Activated CD4-positive, alpha-beta T cell treated with anti-CD3 and anti-CD28 coated beads for 48 hours (primary cell): ENCODE measurements at places on chromosomes 13 and 19.

DNA sequence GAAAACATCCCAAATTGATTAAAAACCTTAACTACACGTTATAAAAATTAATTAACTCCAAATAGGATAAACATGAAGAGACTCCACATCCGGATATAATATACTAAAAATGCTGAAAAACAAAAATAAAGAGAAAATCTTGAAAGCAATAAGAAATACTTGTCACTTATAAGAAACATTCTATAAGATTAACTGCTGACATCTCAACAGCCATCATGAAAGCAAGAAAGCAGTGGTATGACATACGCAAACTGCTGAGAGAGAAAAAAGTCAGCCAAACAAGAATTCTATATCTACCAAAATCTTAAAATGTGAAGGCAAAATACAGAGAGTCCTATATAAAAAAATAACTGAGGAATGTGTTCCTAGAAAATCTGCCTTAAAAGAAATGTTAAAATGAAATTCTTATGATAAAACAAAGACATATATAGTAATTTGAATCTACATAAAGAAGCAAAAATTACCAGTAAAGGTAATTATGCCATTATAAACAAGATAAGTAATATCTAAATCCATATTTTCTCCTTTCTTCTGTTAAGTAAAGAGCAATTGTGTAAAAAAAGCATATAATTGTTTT, 1851.1 kb downstream of the PCDH9 start:
- DNase-seq = no peak

DNA sequence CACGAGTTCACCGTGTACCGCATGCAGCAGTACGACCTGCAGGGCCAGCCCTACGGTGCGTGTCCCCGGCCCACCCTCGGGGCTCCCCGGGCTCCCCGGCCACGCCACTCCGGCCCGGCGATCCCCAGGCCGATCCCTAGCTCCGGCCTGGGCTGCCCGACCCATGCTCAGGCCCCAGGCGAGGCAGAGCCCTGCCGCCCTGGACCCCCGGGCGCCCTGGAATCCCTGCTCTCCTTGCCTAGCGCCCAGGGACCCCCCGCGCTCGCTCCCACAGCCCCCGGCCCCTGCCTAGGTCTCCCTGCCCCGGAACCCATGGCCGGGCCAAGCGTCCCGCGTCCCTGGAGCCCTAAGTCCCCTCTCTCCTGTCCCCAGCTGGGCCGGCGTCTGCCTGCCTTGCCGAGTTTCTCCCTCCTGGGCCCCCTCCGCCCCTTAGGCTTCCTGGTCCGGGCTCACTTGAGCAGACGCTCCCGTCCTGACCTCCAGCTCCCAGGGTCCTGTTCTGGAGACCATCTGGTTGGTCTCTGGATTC, 494 bp downstream of the NCLN start:
- no peak for DNase-seq

GRCh38 chr13:110445183-110445582, 116.3 kb downstream of the RAB20 start:
- no peak for DNase-seq

GRCh38 chr13:69292789-69293425, 814.7 kb upstream of the ATXN8OS start:
- DNase-seq = no peak

GRCh38 chr13:44746690-44747089, 170.6 kb upstream of the TSC22D1 start:
- no peak for DNase-seq

GRCh38 chr13:46551410-46552302, 1.3 kb upstream of the LRCH1 start:
- DNase-seq = peak; percentile 78

- DNase-seq = no peak
Observed at GRCh38 chr13:33828431-33829129, 10.6 kb downstream of the RFC3 start.

DNA sequence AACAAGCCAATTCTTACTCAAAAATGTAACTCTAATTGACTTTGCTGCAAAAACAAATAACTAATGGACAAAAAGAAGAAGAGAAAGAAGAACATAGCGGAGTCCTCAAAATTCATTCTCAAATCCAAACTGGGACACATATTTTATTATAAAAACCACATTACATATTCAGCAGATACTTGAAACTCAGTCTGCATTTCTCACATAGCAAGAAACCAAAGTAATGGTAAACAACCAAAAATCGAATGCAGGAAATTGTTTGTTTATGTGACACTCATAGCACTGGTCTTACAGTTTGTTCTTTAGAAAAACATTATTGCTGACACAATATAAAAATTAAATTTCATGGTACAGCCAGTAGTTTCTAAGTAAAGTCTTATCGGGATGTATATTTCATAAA, 789.8 kb downstream of the SLITRK6 start:
- no peak for DNase-seq

DNA sequence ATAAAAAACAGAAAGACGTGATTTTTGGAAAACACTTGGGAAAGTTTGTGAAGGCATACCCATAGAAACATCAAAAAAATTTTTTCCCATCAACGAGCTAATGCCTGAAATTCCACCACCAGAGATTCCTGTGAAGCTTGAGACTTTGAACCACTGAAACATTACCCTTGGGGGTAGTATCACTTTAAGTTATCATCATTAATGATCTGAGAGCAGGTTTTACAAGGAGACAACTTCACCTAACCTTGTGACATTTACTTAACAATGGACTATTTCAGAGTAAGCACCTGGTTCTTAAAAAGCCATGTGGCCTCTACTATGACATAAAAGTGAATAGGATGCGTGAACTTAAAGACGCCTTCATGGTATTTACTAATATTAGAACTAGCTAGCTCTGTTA, 51.9 kb downstream of the DOCK9 start:
- no peak for DNase-seq

DNA sequence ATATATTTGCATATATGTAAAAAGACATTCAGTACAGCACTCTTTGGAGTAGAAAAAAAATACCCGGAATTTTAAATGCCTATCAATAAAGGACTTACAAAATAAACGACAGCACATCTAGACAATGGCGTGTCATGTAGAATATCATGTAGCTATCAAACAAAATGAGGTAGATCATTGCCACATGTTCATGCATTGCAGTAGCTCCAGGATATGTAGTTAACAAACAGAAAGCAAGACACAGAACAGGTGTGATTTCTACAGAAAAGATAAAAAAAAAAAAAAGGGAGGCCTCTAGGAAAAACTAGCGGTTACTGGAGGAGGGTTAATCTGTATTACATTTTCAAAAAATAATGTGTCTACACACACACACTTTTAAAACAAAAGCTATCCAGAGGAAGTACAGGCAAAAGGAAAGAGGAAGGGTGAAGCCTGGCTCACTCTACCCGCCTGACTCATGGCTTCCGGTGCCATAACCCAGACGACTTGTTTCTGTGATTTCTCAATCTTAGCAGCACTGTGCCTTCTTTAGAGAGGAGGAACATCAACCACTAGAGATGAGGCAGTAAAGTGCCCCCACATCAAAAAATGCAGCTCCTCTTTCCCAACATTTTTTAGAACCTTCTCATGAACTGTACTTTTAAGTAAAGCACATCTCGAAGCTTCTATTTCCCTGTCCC, 6.9 kb downstream of the KCTD12 start:
- DNase-seq = peak; percentile 72

DNA sequence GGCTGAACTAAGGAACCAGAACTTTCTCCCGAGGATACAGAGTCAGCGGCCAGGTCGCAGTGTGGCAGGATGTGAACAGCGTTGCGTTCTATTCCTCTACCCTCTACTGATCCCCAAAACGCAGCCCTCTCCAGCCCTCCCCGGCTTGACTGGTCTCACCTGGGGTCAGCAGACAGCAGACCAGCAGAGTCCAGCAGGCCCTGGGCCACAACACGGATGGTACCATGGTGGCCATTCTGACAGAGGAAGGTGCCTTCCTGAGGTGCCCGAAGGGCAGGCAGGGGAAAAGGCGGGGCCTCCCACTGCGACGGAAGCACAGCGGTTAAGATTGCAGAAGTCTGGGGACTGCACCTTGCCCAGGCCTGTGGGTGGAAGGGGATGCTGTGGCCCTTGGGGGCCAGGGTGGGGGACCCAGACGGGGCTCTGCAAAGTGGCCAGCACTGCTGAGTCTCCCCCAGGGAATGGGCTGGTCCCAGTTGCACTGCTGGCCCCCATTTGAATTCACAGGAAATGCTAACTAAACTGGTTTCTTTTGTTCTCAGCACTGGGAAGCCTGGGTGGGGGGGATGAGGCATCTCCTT, at the start of gene ICAM3:
Gene ICAM3, minus strand, starts transcription at position 245 of the 581 bp plus-strand sequence. Its CDS starts 10 bp downstream, at position 235.
- DNase-seq = peak; percentile 81

- no peak for DNase-seq
Observed at GRCh38 chr13:99056381-99057014, 78.6 kb upstream of the DOCK9 start.

GRCh38 chr13:89490661-89491060, 1819.5 kb downstream of the SLITRK5 start:
- DNase-seq = no peak

GRCh38 chr13:76732367-76732766, 153.8 kb downstream of the KCTD12 start:
- DNase-seq = no peak

DNA sequence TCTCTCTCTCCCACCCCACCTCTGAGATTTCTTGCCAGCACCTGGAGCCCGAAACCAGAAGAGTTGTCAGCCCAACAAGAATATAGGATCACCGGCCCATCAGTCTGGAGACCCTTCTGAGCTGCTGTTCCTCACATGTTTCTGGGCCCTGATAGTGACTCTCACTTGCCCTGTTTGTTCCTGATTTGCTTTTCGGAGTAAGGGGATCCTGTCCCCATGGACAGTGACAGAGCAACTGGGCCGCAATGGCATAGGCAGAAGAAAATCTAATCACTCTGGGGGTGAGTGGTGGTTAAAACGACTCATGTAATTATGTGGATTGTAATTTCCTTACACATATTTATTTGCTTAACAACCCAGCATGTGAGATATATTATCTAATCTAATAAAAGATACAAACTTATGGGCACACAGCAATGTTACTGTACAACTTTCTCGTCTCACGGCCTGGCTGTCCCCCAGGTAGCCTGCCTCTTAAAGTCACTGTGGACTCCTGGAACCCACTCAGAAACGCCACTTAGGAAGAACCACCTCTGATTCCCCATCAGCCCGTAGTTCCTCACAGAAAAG, 663 bp upstream of the SMAD9 start:
- no peak for DNase-seq

- DNase-seq = no peak
Observed at GRCh38 chr13:99027661-99028425, 50.0 kb upstream of the DOCK9 start.

- no peak for DNase-seq
Observed at GRCh38 chr19:6127716-6128335, 7.6 kb upstream of the ACSBG2 start.

DNA sequence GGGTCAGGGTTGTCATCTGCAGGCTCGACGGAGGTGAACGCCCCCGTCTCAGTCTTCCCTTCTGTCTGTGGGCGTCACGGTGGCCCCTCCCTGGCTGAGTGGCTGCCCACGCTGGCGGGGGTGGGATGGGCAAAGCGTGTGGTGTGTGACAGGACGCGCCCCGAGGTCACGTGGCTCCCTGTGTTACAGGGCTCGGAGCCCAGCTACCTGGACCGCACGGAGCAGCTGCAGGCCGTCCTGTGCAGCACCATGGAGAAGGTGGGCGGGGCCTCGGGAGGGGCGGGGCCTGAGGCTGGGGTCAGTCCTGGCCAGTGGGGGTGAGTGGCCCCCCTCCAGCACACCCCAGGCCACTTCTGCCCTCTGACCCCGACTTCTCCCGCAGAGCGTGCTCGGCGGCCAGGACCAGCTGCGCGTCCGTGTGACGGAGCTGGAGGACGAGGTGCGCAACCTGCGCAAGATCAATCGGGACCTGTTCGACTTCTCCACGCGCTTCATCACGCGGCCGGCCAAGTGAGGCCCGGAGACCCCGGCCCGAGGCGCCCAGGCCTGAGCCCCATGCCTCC, 6.3 kb upstream of the GRIN3B start:
- DNase-seq = no peak

GRCh38 chr13:40330950-40331349, 335.5 kb downstream of the FOXO1 start:
- no peak for DNase-seq

DNA sequence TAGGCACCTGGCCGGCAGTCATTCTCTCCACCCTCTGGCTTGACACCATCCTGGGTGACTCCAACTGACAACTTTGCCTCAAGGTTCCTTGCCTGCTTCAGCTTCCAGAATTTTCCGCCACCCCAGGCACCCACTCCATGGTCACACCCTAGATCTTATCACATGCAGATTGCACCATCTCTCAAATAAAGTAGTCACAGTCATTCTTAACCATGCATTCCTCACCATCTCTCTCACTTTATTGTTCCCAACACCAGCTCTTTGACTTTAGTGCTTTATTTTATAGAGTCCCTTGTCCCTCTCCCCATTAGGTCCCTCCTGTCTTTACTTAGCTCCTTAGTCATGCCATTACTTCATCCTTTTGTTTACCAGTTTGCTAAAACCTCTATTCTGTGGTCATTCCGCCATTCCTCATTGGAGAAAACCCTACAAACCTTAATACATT, 351.7 kb downstream of the SPRY2 start:
- DNase-seq = no peak

DNA sequence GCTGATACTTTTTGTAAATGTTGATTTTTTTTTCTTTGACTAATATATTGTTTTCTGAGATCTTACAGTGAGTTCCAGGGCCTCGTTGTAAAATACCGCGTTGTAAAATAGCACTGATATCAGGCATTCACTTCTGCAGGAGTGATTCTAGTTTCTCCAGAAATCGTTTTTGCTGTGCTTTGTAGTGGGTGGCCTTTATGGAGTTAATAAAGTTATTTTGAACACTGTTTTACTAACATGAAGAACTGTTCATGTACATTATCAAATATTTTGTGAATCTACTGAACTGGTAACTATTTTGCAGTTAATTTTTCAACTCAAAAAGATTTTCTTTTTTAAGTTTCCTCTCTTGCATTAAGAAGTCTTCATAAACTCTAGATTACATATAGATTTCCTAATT, 985 bp upstream of the ZNF266 start:
- DNase-seq = no peak

GRCh38 chr13:22173610-22174009, 502.7 kb downstream of the FGF9 start:
- no peak for DNase-seq

- peak; percentile 79 for DNase-seq
Observed at GRCh38 chr19:14347999-14348889, 33.0 kb upstream of the ADGRE5 start.

DNA sequence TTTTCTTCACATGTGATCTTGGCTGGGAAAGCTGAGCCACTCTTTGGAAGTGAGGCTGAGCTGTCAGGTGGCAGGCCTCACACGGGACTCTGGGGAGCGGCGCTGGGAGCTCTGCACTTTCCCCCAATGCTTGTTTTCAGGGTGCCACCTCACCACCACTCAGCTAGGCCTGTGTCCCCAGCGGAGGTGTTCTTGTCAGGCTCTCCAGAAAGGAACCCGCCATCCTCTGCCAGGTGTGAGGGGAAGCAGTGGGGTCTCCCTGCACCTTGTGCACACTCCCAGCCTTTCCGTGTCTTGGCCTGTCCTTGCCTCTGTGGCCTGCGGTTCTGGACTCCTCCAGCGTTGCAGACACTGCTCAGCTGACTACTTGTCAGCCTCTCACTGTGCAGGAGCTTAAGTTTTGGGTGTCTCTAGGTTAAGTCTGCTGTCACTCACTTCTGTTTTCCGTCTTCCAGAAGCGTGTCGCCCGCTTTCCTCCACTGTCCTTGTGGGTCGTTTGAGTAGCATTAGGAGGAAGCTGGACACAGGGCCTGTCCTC, 51.9 kb downstream of the GGACT start:
- no peak for DNase-seq
